A172 (cell line): ENCODE measurements at places on chromosomes 1 and 21.

DNA sequence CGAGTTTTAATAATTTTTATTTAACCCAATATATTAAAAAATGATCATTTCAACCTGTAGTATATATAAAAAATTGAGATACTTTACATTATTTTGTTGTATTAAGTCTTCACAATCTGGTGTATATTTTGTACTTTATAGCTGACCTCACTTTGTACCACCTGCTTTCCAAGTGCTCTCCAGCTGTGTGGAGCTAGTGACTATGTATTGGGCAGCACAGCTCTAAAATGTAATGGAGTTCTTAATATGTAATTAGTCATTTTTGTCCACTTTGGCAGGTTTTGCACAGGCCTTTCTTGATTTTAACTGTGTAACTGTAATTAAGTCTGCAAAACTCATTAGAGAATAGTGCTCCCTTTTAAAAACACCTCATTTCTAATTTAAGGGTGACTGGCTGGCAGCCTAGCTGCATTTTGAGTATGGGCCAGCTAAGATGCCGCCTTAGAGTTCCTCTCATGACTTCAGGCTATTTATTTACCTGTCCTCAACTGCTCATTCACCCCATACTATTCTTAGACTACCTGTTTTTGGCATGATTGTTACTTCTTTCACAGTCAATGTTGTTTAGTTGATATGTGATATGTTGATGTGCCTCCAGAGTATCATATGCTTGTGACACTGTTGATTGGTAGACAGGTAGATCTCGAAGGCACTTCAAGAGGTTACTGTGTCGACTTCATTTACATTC is 43.2 kb downstream of the ZYG11B start:
- no peak for DNase-seq

DNA sequence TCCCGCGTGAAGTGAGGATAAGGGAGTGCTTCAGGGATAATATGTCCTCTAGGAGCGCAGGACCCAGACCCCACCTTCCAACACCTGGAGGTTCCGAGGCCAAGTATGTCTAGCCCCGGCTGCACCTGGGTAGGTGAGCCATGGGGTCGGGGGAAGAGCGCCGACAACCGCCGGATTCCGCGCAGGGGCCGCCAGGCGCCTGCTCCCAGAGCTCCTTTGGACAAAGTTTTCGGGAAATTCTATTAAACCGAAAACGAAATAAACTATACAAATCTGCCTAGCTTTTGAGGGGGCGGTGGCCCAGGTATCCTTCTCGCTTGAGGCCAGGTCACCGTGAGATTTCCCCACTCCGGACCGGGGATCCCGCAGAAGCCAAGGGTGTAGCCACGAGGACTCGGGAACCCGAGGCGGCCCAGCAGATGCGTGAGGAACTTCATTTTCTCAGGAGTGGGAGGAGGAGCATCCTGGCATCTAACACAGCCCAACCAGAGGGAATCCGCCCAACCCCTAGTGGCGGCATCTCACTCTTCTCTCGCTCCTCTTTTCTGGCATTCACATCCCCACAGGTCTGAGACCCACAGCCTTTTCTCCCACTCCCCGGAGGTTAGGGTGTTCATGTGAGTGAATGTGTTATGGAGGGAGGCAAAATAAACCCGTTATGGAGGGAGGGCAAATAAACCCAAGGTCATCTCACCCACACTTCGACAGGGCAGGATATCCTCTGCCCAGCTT is 2.3 kb upstream of the DMRTA2 start:
- DNase-seq: no peak

- DNase-seq: no peak
These were observed 82.6 kb upstream of the GALNT2 start for GRCh38 chr1:229984310-229984991.

DNA sequence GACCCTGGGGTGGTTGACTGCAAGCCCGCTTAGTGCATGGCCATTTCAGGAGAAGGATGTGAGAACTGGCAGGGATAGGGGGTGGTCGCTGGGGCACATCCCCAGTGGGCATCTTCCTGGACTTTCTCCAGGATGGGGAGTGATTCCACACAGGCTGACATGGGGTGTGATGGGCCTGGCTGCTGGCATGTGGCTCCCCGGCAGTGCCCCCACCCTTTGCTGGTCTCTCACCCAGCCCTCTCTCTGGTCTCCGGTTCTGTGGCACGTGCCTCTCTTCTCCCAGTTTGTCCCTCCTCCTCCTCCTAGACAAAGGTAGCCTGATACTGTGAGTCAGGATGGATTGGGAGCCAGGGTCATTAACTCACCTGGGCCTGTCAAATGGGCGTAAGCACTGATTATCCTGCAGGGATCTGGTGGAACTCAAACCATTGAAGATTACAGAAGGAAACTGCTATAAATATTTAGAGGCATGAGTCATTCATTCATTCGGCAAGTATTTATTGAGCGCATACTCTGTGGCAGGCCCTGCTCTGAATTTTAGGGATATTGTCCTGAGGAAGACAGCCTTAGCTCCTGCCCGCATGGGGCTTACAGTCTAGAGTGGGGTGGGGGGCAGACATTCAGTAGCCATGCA is 23.6 kb upstream of the EPS8L3 start:
- DNase-seq: no peak

GRCh38 chr1:221315330-221315729 is 426.6 kb downstream of the DUSP10 start:
- DNase-seq: peak; percentile 32

DNA sequence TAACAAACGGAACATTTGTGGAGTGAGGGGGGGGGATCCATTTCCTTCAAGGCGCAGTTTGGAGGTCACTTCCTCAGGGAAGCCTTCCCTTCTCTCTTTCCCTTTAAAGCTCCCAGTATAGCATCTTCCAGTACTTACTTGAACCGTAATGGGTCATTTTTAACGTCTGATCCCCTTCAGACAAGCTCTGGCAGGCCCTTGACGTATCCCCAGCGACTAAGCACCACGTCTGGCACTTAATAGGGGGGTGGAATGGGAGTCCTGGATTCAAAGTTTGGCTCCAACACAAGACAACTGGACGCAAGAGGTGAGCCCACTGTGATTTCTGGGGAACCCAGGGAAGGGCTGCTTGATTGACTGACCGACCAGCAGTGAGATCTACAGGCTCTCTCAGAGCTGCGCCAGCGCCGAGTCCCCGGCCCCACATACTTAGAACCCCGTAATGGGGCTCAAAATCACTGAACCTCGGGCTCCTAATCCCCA is 441 bp downstream of the YARS1 start:
- peak; percentile 11 for DNase-seq

GRCh38 chr1:233359431-233359830 is 31.9 kb downstream of the MAP3K21 start:
- no peak for DNase-seq

DNA sequence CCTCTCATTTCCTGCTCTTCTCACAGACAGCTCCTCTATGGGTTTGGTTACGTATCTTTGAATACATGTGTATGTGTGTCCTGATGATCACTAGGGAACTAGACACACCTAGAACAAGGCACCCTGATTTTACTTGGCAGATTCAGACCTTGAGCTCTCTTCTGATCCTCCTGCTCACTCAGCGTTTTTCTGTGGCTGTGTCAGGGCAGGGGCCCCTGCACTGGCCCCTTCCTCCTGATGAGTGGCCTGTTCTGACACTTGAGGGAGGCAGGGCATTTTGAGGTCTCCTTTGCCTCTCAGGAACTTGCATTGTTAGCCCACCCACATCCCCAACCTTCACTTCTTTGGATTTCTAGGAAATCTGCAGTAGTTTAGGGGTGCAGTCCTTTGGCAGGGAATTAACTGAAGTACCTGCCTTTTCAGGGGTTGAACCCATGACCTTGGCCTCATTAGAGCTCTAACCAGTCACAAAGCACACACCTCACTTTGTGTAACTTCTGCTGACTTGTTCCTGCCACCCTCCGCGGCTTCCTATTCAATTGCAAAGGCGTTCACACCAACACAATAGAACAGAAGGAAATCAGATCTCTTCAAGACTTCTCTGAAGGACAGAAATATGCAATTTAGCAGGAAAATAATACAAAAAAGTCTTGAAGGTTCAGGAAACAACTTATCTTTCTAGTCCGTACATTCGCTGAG is 8.8 kb downstream of the SMYD2 start:
- no peak for DNase-seq

- peak; percentile 29 for DNase-seq
These were observed 118.8 kb upstream of the PBX1 start for GRCh38 chr1:164440232-164440631.

DNA sequence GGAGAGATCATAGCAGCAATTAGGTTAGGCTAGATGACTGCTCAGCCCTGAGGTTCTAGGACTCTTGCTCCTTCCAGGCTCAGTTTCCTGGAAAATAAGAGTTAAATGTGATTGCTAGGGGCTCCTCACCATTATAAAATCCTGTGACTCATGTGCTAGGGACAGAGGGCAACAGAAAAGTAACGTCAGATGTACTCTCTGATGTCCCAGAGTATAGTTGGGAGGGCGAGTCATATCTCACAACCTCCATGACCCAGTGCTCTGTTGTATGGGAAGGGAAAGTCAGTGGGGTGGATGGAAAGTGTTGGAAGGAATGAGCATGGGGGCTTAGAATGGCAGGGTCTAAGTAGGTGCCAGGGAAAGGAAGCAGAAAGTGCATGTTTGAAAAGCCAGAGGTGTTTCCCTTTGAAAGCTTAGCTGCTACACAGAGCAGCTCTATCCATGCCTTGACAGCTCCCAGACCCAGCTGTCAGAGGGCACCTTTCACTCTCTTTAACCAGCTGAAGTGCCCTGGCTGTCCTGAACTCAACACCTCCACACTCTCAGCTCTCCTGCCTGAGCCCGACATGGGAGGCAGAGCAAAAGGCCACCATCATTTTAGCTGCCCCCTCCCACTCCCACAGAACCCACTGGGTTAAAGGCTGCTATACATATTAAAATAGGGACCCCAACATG is 11.6 kb downstream of the GJA5 start:
- DNase-seq: no peak

- DNase-seq: no peak
These were observed 8.7 kb downstream of the PINK1 start for GRCh38 chr1:20641975-20642374.

GRCh38 chr1:57866998-57867397 is 443.1 kb upstream of the DAB1 start:
- no peak for DNase-seq

- no peak for DNase-seq
These were observed 60.4 kb upstream of the ENAH start for GRCh38 chr1:225713281-225713680.

- DNase-seq: no peak
These were observed 129.7 kb upstream of the FAM72C start for GRCh38 chr1:144101397-144102045.

GRCh38 chr1:224623743-224624333 is 7.7 kb downstream of the CNIH3 start:
- DNase-seq: peak; percentile 100

DNA sequence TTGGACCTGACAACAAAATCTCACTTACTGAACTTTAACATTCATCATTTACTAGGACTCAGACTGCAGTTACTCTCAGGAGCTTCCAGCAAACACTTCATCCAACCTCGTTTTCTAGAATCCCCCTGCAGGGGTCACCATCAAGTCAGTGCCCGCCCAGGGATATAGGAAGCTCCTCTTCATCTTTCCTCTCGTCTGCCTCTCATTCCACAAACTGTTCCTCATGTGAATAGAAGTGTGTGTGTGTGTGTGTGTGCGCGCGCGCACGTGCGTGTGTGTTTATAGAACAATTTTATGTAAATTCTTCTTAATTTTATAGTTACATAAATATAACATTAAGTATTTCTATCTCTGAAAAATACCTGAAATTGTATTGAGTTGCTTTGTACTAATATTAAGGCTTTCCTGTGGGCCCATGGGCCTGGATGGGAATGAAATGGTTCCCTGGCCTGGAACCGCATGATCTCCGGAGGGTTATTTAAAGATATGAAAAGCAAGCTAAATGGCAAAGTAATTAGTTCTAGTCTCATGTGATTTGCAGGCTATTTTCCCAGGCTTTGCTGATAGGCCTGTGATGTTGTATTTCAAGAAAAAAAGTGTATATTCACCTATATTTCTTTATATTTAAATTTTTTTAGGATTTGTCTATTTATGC is 21.7 kb upstream of the ABCD3 start:
- no peak for DNase-seq

DNA sequence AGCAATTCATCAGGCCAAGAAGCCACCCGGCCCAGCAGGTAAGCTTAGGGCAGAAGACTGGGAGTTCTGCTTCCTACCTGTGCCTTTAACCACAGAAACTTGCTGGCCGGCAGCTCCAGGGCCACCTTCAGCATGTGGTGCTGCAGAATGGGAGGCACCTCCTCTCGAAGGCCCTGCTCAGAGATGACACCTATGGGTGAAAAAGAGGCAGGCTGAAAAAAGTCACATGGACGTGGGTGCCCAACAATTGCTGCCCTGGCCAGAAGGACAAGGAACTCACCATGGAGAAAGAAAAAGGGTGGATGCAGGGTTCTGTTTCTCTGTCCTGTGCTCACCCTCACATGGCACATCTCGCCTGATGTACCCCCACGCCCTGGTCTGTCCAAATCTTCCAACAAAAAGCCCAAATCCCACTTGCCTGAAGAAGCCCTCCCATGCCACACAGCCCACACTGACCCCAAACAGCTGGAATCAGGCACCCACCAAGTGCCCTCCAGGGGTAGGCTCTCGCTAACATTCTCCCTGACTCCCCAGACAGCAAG is 33.0 kb downstream of the URB1 start:
- DNase-seq: peak; percentile 43

DNA sequence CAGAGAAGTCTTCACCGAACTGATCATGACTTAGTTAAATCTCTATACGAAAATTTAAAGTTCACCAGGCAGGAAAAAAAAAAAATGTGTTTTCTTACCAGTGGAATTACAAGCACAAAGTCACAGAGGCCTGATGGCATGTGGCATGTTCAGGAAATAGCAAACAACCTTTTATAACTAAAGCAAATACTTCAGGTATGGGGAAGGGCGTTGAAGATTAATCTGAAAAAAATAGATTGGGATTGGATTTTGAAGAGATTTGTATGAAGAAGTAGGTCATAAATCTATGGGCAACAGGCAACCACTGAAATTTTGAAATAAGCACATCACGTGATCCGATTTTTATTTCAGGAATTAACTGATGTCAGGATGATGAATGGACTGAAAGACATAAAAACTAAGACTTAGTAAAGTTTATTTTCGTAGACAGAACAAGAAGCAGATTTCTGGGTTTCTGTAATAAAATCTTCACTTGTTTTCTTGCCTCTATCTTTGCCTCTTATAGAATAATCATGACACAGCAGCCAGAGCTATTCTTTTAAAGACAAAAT is 295.9 kb upstream of the ADGRL4 start:
- DNase-seq: no peak

- DNase-seq: no peak
These were observed 442.3 kb downstream of the GPATCH2 start for GRCh38 chr1:217188280-217189237.

DNA sequence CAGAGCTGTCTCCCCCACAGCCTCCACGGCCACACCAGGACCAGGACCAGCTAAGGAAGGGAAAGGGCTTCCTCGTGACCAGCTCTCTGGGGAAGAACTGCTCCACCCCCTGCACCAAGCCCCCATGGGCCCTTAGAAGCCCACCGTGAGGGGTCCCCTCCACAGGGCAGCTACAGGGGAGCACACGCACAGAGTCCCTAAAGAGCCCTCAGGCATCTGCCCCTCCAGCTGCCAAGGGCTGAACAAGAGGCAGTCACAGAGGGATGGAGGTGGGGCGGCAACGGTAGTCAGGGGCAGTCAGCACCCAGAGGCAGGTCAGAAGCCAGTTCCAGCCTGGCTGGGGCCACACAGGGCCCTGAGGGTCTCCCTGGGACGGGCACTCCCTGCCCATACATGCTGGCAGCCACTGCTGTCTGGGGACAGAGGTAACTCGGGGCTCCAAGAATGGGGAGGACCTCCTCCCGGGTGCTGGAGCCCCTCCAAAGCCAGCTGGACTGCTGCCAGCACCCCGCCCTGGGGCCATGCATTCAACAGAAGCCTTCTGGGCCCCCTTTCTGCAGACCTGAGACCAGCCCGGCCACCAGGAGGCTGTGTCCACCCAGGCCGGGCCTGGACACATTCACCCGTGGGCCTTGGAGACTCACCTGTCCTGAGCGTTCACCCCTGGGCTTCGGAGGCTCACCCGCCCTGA is 18.7 kb downstream of the SLC19A1 start:
- no peak for DNase-seq
